ENCODE measurements at places on chromosomes 1 and 21.

GRCh38 chr1:175669569-175669968 is 73.8 kb downstream of the TNR start:
- no peak for DNase-seq

- no peak for DNase-seq
These were observed 176.3 kb upstream of the ZNHIT6 start for GRCh38 chr1:85884372-85885035.

GRCh38 chr1:67085326-67085725 is 31.4 kb upstream of the SLC35D1 start:
- DNase-seq, result no peak

DNA sequence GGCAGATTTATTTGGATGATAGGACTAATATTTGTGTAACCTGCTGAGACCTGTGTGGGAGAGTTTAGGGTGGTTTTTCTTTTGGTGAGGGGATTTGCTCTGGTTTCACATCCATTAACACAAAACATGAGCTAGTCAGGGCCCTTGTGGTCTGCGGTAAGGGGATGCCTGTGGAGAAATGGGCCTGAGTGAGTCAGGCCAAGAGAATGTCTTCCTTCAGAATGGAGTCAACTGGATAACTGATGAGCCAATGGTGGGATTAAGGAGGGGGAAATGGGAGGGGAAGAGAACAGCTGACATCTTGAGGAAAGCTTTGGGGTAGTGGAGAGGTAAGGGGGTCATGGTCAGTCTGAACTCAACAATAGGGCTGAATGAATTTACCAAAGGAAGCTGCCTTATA is 13.9 kb downstream of the WNT2B start:
- DNase-seq, result no peak

GRCh38 chr1:153513023-153513422 is 22.8 kb downstream of the S100A6 start:
- DNase-seq, result no peak

DNA sequence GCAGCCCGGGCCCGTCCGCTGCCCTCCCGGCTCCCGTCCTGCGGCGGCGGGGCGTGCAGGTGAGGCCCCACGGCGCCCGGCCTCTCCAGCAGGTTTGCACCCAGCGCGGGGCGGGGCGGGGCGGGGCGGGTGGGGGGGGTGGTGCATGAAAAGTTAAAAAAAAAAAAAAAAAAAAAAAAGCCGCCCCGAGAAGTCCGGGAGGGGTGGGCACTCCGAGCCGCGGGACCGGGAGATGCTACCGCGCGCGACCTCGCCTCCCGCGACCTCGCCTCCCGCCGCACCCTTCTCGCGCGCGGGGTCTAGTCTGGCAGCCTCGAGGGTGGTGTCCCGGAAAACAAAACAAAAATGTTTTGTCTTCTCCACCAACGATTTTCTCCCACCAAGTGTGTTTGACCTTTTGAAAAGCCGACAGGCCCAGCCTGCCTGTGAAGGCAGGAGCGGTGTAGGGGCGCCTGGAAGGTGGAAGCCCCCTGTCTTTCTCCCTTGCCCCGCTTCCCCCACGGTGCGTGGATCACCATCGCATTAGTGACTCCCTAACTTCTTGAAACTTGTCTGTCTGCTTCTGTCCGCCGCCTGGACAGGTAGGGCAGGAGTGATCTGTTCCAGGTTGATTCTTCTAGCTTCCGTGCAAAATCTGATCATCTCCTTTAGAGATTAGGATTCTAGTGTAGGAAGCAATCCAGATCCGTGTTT is 569 bp downstream of the RCAN3 start:
- peak; percentile 13 for DNase-seq

GRCh38 chr1:219990782-219991510 is 55.4 kb downstream of the EPRS1 start:
- DNase-seq, result no peak

GRCh38 chr1:232899839-232900238 is 50.6 kb upstream of the NTPCR start:
- no peak for DNase-seq

DNA sequence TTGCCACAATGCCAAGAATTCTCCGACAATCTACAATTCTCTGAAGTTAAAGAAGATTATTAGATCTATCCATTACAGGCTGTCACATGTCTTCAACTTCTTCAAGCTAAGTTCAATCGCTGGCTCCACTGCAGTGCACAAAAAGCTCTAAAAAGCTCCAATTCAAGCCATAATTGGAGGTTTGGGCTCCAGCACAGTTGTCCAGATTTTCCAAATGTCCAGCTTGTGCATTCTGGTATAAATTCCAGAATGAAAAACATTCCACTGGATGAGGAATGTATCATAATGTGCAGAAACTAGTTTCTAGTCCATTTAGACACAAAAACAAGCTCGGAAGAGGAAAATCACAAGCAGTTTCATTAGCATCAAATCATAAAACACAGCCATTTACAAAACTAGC is 138.6 kb downstream of the NRIP1 start:
- DNase-seq, result no peak

GRCh38 chr21:42187976-42188653 is 30.8 kb upstream of the ABCG1 start:
- no peak for DNase-seq

GRCh38 chr1:22739648-22740385 is 29.2 kb downstream of the EPHB2 start:
- no peak for DNase-seq

GRCh38 chr1:89516055-89516454 is 8.6 kb upstream of the LRRC8B start:
- no peak for DNase-seq

- no peak for DNase-seq
These were observed 20.2 kb downstream of the ETS2 start for GRCh38 chr21:38825921-38826320.

DNA sequence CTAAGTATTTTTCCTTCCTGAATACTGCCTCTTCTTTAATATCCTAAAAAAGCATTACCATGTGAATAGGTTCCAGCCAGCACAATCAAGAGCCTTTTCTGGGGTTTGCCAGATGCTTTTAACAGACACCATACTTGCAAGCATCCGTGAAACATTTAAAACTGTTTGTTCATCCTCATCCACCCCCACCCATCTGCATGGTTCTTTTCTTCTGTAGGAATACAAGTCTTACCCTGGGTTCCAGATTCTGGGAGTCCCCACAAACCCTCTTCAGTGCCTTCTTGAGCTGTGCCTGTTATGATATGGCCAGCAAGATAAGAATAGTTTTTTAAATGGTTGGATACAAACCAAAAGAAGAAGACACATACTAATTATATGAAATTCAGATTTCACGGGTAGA is 354.9 kb upstream of the PLXNA2 start:
- DNase-seq, result no peak

GRCh38 chr1:16226490-16227179 is 10.3 kb downstream of the CPLANE2 start:
- DNase-seq, result peak; percentile 53

DNA sequence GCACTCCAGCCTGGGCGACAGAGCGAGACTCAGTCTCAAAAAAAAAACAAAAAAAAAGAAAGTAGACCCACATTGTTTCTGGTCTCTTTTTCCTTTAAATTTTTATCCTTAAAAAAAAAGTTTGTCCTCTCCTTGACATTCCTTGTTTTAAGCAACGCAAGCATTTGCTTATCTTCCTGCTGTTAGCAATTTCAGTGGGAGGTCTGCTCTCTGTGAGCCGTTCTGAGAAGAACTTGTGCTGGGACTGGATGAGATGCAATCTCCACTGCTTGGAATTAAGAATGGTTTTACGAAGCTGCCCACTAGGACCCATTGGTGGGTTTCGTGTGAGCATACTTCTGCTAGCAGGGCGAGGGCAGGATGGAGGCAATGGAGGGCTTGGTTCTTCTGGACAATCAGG is 225.1 kb upstream of the TMEM51 start:
- no peak for DNase-seq

DNA sequence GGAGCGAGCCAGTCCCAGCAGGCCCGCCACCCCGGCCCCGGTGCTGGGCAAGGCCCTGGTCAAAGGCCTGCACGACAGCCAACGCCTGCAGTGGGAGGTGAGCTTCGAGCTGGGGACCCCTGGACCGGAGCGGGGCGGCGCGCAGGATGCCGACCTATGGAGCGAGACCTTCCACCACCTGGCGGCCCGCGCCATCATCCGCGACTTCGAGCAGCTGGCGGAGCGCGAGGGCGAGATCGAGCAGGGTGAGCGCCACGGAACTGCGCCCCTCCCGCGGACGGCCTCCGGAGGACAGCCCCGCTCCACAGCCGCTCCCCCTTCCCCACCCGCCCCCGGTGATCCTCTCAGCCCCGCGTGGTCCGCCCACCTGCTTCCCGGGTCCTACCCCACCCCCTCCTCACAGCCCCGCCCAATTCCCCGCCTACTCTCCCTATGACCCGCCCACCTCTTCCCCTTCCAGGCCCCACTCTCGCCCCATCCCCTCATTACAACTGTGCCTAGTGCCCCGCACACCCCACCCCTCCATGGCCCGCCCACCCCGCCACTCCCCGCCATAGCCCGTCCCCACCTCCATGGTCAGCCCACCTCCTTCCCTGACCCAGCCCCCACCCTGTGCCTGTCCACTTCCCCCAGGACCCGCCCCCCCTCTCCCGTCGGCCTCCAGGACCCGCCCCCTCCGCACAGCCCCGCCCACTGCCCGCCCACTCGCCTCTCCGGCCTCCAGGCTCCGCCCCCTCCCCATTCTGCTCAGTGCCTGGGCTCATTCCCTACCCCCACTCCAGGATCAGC is 52.7 kb downstream of the VWA5B1 start:
- no peak for DNase-seq

GRCh38 chr1:211531194-211532087 is 39.5 kb upstream of the RD3 start:
- peak; percentile 28 for DNase-seq

DNA sequence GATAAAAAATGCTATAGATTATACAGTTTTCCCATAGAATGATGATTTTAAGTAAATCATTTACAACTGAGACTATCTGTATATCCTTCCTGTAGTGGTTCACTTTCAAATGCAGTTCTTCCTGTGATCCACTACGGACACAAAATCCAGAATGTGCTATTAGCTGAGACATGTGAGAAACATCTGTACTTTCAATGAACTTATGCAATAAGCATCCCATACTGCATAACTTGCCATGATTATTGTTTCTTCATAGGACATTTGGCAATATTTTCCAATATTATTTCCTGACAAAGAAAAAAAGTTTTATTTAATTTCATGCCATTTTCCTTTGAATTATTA is 83.5 kb upstream of the PRDX6 start:
- no peak for DNase-seq
